Activated CD8-positive, alpha-beta memory T cell treated with anti-CD3 and anti-CD28 coated beads for 1 hour (primary cell): ENCODE measurements at places on chromosomes 11 and 22.

- no peak for DNase-seq
These were observed 163.7 kb downstream of the DYNC2H1 start for GRCh38 chr11:103272876-103273275.

GRCh38 chr22:48228468-48228867 is 1466.0 kb downstream of the TBC1D22A start:
- DNase-seq: no peak

- DNase-seq: no peak
These were observed 26.8 kb downstream of the OR2AG2 start for GRCh38 chr11:6745018-6745417.

DNA sequence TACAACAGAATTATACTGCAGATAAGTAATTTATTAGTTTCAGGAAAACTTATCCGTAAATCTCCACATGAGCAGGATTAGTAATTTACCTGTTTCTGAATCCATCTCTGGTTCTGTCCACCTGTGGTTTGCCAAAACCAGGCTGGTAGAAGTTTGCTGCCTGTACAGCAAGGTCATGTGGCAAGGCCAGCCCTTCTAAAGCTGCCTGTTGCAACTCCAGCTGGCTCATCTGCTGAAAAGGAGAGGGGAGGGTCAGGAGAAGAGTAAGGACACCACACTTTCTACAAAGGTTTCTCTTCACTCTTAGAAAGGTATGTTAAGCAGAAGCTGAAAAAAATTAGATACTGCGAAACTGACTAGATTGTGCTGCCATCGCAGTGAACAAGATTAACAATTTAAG is 42.3 kb downstream of the EIF4ENIF1 start:
- no peak for DNase-seq

DNA sequence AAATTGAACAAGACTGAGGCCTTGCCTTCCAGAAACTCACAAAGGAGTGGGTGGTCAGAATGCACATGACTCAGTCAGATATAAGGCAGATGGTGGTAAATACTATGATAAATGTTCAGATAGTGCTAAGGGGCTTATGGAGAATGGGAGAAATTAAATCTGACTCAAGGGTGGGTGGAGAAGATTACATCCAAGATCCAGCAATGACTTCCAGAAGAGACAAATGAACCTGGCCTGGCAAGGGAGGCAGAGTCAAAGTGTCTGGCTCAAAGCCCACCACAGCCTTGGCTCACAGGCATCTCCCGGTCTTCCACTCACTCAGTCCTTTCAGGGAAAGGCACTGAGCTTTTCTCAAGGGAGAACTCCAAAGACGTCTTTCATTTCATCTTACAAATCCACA is 6.1 kb upstream of the ZBTB16 start:
- no peak for DNase-seq

DNA sequence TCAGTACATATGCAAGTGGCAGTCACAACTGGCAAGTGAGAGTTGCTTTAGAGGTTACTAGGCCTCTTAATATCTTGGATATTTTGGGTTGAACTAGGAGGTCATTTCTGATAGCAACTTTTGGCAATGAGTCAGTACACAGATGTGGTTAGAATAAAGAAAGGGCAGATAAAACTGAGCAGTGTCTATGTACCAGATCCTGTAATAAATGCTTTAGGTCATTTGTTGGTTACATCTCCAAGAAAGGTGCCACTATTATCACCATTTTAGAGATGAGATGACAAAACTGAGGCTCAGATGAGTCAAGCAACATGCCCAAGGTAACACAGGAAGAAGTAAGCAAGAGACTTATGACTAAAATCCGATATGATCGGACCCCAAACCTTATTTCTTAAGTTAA is 25.0 kb downstream of the MAML2 start:
- DNase-seq: no peak

DNA sequence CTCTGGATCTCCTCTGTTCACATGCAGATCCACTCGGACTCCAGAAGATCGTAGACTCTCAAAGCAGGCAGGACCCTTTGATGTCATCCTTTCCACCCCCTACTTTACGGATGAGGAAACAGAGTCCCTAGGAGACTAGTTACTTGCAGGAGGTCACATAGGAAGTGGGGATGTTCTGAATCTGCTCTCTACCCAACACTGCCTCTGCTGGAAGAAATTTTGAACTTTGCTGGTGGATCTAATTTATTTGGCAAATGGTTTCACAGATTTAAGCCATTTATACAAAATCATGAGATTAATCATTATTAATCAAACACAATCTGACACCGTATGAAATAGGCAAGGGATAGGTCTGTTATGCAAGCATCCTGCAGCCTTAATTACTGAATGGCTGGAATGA is 55.0 kb upstream of the USP47 start:
- no peak for DNase-seq

DNA sequence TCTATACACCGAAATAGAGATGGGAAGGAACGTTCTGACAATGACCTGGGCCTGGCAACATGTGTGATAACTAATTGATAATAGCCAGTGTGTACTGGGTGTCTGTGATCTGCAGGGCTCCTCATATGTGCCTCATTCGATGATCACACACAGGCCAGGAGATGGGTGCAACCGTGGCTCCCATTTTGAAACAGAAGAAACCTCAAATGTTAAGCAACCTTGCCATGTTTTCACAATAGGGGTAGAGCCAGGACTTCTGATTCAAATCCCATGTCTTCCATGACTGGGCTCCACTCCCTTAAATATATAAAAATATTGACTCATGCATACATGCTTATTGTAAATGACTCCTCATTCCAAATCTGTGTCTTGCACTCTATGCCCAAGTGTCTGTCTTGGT is 11.1 kb downstream of the APOL3 start:
- no peak for DNase-seq

DNA sequence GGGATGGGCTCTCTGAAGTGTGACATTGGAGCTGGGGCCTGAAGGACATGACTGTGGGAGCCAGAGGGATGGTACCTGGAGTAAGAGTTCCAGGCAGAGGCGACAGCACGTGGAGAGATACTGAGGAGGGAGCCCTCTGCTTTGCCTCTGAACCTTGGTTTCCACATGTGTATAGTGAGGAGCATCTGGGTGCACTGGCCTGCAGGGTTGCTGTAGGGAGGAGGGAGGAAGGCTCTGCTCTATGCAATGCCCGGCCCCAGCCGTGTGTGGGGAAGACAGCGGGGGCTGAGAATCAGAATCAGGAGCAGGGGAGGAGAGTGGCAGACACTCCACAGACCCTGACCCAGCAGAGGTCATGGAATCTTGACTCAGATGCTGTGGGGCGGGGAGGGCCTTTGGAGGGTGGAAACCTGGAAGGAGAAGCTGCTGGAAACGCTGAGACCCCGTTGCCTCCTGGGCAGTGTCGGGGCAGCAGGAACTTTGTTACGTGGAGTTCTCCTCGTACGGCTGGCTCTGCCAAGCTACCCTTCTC is 4.0 kb downstream of the SCYL1 start:
- no peak for DNase-seq

DNA sequence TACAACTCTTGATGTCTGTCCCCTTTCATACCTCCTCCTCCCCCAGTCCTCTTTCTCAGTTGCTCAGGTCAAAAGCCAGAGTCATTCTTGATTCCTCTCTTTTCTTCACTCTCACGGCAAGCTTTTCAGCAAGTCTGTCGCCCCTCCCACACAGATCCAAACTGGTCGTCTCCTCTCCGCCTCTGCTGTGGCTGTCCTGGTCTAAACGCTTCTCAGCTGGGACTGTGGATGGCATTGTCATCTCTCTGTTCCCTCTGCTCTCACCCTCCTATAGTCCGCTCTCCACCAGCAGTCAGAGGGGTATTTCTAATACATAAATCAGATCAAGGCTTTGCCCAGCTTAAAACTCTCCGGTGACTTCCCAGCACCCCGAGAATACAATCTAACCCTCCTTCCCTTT is 46.8 kb upstream of the SPATA19 start:
- DNase-seq: no peak

GRCh38 chr11:13207665-13208594 is 69.7 kb upstream of the BMAL1 start:
- no peak for DNase-seq

DNA sequence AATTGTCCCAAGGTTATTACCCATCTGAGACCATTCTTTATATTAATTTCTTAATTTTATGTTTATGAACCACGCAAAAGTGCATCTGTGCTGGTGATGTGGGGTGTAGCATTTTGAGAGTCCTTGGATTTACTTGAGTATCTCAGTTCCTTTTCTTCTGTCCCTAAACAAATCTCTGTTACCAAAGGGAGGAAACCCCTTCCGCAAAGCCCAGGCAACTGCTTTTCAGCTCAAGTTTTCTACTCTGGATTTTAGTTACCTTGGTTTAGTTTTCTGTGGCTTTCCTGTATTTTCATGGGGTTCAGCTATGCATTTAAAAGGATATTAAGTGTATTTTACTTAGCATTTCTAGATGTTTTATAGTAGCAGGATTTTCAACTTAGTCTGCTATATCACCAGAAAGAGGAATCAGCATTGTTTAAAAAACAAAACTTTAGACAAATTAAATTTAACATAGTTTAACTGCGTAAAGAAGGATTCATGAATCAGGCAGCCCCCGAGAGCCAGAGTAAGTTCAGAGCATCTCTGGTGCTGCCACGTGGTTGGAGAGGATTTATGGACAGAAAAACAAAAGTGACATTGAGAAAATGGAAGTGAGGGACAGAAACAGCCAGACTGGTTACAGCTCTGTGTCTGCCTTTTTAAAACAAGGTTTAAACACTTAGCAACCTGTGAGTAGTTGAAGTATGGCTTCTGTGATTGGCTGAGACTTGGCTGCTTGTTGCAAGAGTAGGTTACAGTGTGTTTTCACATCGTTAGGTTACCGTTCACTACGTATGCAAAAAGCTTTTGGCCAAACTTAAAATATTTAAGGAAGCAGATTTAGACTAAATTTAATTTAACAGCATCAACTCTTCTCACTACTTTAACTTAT is 9.6 kb downstream of the ADM start:
- DNase-seq: no peak

- DNase-seq: no peak
These were observed 16.0 kb downstream of the MRTFA start for GRCh38 chr22:40620464-40621046.

- no peak for DNase-seq
These were observed 25.4 kb upstream of the SEZ6L start for GRCh38 chr22:26143806-26144325.
